H1 (cell line): ENCODE measurements at places on chromosomes 6 and 20. TPM values are rescaled to one million over a fixed set of nuclear protein-coding genes. Genes with fewer than 3 reads are reported as not detected.
A peak's percentile ranks its signal among the peaks of the same experiment; 100 is the strongest.

GRCh38 chr6:50714487-50715379 lies 1.4 kb downstream of the TFAP2D start:
- no peak overlapping the region for H3K27ac ChIP-seq
- H3K36me3 ChIP-seq = no peaks in the 10 kb centered on the region
- peaks cover 91% of the 10 kb centered on the region for H3K27me3 ChIP-seq
- peaks cover 11% of the 10 kb centered on the region for H3K4me1 ChIP-seq
- H3K4me3 ChIP-seq = peak overlapping the region; percentile 45

- H3K4me3 ChIP-seq = no peak overlapping the region
- no peak for DNase-seq
- no peak overlapping the region for H3K27ac ChIP-seq
- H3K4me1 ChIP-seq = no peaks in the 10 kb centered on the region
- H3K27me3 ChIP-seq = no peaks in the 10 kb centered on the region
- no peaks in the 10 kb centered on the region for H3K36me3 ChIP-seq
These were observed 41.7 kb upstream of the AIG1 start for GRCh38 chr6:143018955-143019354.

- no peak for DNase-seq
- no peak overlapping the region for H3K4me3 ChIP-seq
- no peaks in the 10 kb centered on the region for H3K4me1 ChIP-seq
- H3K27ac ChIP-seq = no peak overlapping the region
- H3K27me3 ChIP-seq = no peaks in the 10 kb centered on the region
These were observed 260.0 kb upstream of the MAP3K7 start for GRCh38 chr6:90846824-90847223.

GRCh38 chr6:168021581-168021980 lies 24.1 kb downstream of the KIF25 start:
- no peak for DNase-seq
- no peaks in the 10 kb centered on the region for H3K27me3 ChIP-seq
- H3K4me3 ChIP-seq = no peak overlapping the region
- H3K27ac ChIP-seq = no peak overlapping the region
- H3K4me1 ChIP-seq = no peaks in the 10 kb centered on the region

GRCh38 chr6:17233531-17233930 lies 47.6 kb upstream of the RBM24 start:
- no peaks in the 10 kb centered on the region for H3K4me1 ChIP-seq
- no peaks in the 10 kb centered on the region for H3K27me3 ChIP-seq
- no peak for DNase-seq
- no peak overlapping the region for H3K27ac ChIP-seq
- no peaks in the 10 kb centered on the region for H3K36me3 ChIP-seq

DNA sequence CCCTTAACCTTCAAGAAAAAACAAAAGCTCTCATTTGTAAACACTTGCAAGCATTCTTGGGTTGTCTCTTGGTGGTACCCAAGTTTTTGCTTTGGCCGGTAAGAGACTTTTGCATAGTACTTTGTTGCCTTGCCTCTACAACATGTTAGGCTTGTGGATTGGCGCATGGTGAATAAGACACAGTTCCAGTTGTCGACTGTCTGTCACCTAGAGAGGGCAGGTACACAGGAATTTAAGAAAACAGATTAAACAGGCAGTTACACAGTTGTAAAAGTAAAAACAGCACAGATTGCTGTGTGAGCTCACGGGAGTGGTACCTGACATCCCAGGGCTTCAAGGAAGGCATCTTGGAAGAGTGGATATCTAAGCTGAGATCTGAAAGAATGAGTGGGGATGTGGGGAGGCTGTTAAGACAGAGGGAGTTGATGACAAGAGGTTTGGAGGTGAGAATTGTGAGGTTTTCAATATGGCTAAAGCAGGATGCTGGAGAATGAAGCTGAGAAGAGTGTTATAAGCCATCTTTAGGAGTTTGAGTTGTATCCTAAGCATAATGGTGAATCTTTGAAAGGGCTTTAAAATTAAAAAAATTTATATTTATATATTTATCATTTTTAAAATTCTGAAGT lies 19.2 kb downstream of the UTRN start:
- H3K27me3 ChIP-seq = no peaks in the 10 kb centered on the region
- H3K4me3 ChIP-seq = no peak overlapping the region
- no peak for DNase-seq
- no peaks in the 10 kb centered on the region for H3K4me1 ChIP-seq
- H3K36me3 ChIP-seq = no peaks in the 10 kb centered on the region

DNA sequence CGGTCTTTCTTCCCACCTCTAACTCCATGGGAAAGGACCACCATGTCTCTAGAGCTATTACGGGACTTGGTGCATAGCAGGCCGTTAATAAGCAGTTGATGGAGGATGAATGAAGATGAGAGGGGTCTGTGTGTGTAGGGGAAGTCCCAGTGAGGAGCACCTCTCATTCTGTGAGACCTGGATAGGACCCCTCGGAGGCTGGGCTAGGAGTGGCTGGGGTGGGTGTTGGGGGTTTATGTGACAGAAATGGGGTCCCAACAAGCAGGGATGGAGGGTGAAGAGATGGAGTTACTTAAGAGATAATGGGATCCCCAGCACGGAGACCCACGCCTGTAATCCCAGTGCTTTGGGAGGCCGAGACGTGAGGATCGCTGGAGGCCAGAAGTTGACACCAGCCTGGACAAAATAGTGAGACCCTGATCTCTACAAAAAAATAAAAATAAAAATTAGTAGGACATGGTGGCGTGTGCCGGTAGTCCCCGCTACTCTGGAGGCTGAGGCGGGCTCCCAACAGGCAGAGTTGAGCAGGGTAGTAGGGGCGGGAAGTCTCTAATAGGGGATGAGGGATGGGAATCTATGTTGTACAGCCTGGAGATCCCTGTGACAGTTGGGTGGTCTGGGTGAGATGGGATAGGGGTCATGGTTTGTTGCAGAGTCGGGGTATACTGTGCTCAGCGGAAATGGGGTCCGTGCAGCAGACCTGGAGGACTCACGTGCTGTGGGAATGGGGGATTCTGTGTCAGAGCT lies 677 bp upstream of the ZNF341 start:
- H3K36me3 ChIP-seq = no peaks in the 10 kb centered on the region
- no peak overlapping the region for H3K27ac ChIP-seq
- no peak for DNase-seq
- H3K27me3 ChIP-seq = no peaks in the 10 kb centered on the region
- H3K4me1 ChIP-seq = peaks cover 9% of the 10 kb centered on the region
- H3K4me3 ChIP-seq = peak overlapping the region; percentile 27; the same call in 1 of the 2 replicates

- no peaks in the 10 kb centered on the region for H3K27me3 ChIP-seq
- DNase-seq = no peak
- no peak overlapping the region for H3K4me3 ChIP-seq
- H3K27ac ChIP-seq = no peak overlapping the region
These were observed 501.8 kb upstream of the SULF2 start for GRCh38 chr20:48287021-48287494.

DNA sequence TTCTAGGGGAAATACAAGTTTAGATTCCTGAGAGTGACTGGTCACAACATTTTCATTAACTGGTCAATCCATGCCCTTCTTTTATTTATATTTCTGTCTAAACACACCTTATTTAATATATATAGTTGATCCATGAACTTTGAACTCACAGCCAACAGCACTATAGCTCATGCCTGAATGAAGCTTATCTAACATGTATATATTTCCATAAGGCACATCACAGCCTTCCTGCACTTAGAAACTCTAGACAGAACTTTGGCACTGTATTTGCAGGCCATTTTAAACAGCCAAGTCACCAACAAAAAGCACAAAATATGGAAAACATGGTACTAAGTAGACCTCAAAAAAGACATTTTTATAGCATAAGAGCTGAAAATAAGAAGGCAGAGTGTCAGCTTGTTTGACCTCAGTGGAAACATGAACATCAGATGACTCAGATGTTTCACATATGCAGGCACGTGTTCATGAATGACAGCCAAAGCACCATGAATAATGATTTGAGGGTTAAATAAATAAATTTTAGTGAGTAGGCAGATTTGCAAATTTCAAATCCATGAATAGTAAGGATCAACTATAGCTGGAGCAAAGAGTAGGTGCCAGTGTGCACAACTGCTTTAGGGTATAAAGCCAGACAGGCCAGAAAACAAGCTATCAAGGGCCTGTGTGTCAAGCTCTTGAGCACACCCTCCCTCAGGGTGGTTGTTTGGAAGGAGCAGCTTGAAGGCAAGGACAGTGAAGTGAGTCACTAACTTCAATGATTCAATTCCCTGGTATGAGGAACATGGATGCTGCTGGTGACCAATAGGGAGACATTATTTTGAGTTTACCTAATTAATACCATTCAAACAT lies 88.9 kb upstream of the NT5E start:
- no peaks in the 10 kb centered on the region for H3K4me1 ChIP-seq
- no peaks in the 10 kb centered on the region for H3K27me3 ChIP-seq
- H3K27ac ChIP-seq = no peak overlapping the region
- H3K36me3 ChIP-seq = no peaks in the 10 kb centered on the region
- no peak overlapping the region for H3K4me3 ChIP-seq
- no peak for DNase-seq

- no peak for DNase-seq
- H3K36me3 ChIP-seq = no peaks in the 10 kb centered on the region
These were observed 60.9 kb downstream of the MCHR2 start for GRCh38 chr6:99933129-99933528.

- H3K27me3 ChIP-seq = no peaks in the 10 kb centered on the region
- no peaks in the 10 kb centered on the region for H3K4me1 ChIP-seq
- DNase-seq = no peak
- H3K36me3 ChIP-seq = no peaks in the 10 kb centered on the region
These were observed 195.0 kb upstream of the MARCKS start for GRCh38 chr6:113662093-113662665.

GRCh38 chr6:89458704-89459103 lies 25.8 kb downstream of the ANKRD6 start:
- no peak overlapping the region for H3K4me3 ChIP-seq
- H3K36me3 ChIP-seq = no peaks in the 10 kb centered on the region
- no peak overlapping the region for H3K27ac ChIP-seq
- DNase-seq = no peak
- H3K4me1 ChIP-seq = no peaks in the 10 kb centered on the region

GRCh38 chr6:148884461-148884860 lies 137.6 kb downstream of the UST start:
- no peak overlapping the region for H3K27ac ChIP-seq
- no peak overlapping the region for H3K4me3 ChIP-seq
- no peaks in the 10 kb centered on the region for H3K36me3 ChIP-seq

GRCh38 chr20:53059848-53060247 lies 87.7 kb downstream of the TSHZ2 start:
- H3K36me3 ChIP-seq = no peaks in the 10 kb centered on the region
- no peak overlapping the region for H3K4me3 ChIP-seq
- no peaks in the 10 kb centered on the region for H3K27me3 ChIP-seq
- H3K4me1 ChIP-seq = no peaks in the 10 kb centered on the region
- no peak overlapping the region for H3K27ac ChIP-seq
- DNase-seq = no peak

GRCh38 chr20:51065615-51066014 lies 42.7 kb upstream of the KCNG1 start:
- no peaks in the 10 kb centered on the region for H3K27me3 ChIP-seq
- H3K27ac ChIP-seq = no peak overlapping the region
- no peak overlapping the region for H3K4me3 ChIP-seq

DNA sequence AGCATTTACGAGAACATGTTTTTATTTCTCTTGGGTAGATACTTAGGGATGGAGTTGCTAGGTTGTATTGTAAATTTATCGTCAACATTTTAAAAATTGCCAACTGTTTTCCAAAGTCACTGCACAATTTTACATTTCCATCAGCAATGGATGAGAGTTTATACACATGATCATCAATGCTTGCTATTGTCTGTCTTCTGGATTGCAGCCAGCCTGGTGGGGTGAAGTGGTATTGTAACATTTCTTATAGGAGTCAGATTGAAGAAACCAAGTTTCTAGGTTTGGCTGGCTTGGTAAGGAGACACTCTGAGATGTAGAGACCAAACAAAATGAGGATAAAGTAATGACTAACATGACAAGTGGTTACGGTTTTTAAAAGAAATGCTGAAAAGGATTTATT lies 57.1 kb upstream of the HDDC2 start:
- H3K27me3 ChIP-seq = no peaks in the 10 kb centered on the region
- no peaks in the 10 kb centered on the region for H3K36me3 ChIP-seq
- DNase-seq = no peak
- H3K4me1 ChIP-seq = peaks cover 14% of the 10 kb centered on the region
- no peak overlapping the region for H3K27ac ChIP-seq

GRCh38 chr6:113697632-113698410 lies 159.3 kb upstream of the MARCKS start:
- no peaks in the 10 kb centered on the region for H3K4me1 ChIP-seq
- no peaks in the 10 kb centered on the region for H3K27me3 ChIP-seq
- H3K36me3 ChIP-seq = no peaks in the 10 kb centered on the region
- no peak for DNase-seq

DNA sequence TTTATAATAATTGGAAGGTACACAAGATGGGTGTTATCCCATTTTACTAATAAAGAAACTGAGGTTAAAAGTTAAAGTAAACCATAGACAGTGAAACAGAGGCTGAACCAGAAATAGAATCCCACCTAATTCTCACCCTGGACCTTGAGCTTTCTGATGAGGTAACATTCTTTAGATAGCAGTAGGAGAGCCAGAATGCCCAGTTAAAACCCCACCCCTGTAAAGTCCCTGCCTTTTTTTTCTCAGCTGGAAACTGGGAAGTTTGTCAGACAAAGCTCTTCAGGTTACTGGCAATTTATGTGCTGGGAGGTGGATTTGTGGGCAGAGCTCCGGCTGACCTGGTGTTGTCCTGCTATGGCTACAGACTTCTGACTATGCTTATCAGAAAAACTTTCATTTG lies 1.9 kb upstream of the MCHR2 start:
- no peak overlapping the region for H3K27ac ChIP-seq
- H3K4me1 ChIP-seq = peaks cover 2% of the 10 kb centered on the region
- DNase-seq = no peak
- no peak overlapping the region for H3K4me3 ChIP-seq

- no peak for DNase-seq
- no peak overlapping the region for H3K27ac ChIP-seq
- no peaks in the 10 kb centered on the region for H3K4me1 ChIP-seq
- no peaks in the 10 kb centered on the region for H3K36me3 ChIP-seq
- H3K4me3 ChIP-seq = no peak overlapping the region
These were observed 90.8 kb downstream of the ZNF217 start for GRCh38 chr20:53502820-53503219.

SLC39A7 gene
- total RNA-seq = 120 and 123 TPM in 2 replicates

OR12D3 gene
- not detected in 2 replicates for total RNA-seq

LCA5 gene
- 3.6 TPM in 2 replicates for total RNA-seq

CST5 gene
- total RNA-seq = not detected in 2 replicates

RAB44 gene
- not detected in 2 replicates for total RNA-seq
